ENCODE measurements at places on chromosomes 7 and 10.

DNA sequence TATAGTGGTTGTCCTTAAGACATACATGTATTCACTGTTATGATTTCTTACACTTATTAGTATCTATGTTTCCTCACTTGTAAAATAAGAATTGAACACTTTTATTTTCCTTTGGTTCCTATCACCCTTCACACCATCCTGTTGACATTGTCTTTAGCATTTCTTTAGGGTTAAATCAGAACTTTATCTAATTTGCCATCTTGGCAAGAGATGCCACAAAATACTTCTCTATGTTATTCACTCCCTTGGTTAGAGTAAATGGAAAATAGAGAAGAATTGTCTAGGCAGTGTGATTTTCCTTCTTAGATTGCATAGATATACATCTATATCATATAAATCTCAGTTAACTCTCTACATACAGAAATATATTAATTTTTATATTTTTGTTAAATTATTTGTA, 204.7 kb downstream of the SEMA3D start:
- no peak for DNase-seq

DNA sequence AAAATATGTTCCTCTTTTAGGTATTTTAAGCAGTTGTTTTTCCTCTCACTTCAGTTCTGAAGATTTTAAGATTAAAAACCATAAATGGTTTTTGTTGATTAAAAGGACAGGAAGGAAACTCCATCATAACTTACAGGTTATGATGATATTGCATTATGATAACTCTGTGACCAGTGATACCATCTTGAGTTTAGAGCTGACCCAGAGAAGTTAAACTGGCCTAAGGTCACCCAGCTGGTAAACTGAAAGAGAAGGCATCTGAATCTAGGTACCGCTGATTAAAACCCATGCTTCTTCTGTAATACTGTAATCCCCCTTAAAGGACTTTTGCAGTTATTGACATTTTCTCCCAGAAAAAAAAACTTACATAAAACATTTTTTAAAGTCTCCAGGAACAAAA, 29.6 kb downstream of the LOXL4 start:
- no peak for DNase-seq

DNA sequence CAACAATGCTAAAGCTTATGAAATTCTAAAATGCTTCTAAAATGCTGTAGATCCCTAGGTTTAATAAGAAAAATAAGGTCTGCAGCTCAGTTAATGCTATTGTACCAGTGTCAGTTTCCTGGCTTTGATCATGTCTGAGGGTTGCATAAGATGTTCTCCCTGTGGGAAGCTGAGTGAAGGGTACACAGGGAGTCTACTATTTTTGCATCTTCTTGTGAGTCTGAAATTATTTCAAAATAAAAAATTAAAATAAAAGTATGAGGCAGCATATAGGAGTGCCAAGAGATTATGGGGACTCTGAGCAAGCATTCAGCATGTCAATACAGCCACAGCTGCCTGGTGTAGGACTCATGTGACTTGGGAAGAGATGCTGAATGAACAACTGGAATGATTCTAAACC, 14.7 kb downstream of the CHST15 start:
- no peak for DNase-seq

DNA sequence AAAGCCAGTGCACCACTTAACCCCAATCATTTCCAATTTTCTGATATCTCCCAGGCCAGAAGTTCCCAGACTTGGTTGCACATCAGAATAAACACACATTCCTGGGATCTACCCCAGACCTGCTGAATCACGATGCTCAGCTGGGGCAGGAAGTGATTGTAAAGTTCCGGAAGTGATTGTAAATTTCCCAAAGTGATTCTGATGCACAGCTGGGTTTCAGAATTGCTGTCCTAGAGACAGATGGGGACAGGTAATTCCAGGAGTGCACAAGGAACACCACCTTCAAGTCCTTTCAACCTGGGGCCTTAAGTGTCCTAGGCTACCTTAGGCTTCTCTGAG, 104.2 kb upstream of the EEPD1 start:
- DNase-seq, result no peak

- DNase-seq, result peak; percentile 15
Observed at GRCh38 chr10:95246582-95247051, 44.2 kb downstream of the PDLIM1 start.

DNA sequence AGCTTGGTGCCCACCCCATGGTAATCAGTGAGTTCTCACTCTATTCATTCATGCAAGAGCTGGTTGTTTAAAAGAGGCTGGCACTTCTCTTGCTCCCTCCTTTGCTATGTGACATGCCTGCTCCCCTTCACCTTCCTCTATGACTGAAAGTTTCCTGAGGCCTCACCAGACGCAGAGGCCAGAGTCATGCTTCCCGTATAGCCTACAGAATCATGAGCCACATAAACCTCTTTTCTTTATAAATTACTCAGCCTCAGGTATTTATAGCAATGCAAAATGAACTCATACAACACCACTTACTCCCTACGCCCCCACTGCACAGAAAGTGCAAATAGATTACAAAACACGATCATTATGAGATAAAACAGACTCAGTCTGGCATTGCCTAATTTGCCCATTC, 39.0 kb downstream of the SEC61G start:
- DNase-seq, result no peak

DNA sequence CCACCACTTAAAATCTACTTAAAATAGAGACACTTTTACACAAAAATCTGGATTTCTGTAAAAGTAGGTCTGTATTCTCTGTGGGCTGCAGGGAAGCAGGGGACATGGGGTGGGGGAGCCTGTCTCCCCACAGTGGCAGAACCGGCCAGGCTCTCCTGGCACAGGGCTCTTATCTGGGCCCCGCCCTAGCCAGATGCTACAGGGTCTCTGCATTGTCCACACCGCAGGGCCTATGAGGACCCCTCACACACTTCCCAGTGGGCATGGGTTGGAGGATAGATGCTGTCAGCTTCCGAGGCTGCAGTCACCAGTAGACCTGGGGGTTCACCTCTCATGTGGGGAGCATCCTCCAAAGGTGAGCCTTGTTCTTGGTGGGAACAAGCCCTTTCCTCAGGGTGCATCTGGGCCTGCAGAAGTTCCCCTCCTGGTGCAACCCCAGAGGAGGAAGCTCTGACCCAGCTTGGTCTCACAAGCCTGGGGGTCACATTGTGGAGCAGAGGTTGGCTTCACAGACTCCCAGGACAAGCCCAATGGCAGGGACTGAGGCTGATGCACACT, 15.4 kb upstream of the MYL7 start:
- DNase-seq, result no peak

DNA sequence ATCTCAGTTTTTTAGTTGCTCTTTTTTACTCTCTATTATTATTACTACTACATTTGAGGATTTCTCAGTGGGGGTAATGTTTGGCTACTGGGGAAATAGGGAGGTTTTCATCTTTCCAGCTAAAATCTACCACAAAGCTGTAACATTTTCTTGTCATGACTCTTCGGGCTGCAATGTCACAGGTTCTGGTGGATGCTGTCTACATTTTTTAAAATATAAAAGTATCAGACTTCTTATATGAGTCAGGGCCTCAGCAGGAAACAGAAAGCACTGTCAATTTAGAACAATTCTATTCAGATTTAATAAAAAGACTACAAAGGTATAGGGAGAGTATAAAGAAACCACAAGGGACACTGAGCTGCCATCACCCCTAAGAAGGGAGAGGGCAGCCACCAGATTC, 61.6 kb downstream of the DNAJC12 start:
- no peak for DNase-seq

- DNase-seq, result no peak
Observed at GRCh38 chr10:120715171-120715570, 136.0 kb upstream of the WDR11 start.

- DNase-seq, result no peak
Observed at GRCh38 chr7:26307226-26307625, 15.6 kb downstream of the SNX10 start.

All from activated effector memory CD4-positive, alpha-beta T cell treated with Interleukin-2 at 50 U/mL for 16 hours (primary cell).